ENCODE measurements at places on chromosomes 13 and 19. TPM values are rescaled to one million over a fixed set of nuclear protein-coding genes. Genes with fewer than 3 reads are reported as not detected.

DNA sequence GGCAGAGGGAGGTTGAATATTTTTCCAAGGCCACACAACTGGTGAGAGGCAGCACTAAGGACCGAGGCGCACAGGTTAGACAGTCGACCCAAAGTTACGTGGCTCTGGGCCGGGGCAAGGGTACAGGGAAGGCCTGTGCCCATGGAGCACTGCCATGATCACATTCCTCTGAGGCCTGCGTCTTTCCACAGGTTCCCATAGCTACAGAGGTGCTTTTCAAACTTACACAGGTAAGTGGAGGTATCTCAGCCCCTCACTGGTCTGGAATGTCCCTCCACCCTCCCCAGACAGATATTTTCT is 814 bp downstream of the ZNF211 start:
- no peaks in the 10 kb centered on the region for H3K27me3 ChIP-seq
- no peak for DNase-seq
- H3K4me3 ChIP-seq: peak overlapping the region; percentile 87

GRCh38 chr19:45455707-45456499 is 11.9 kb upstream of the FOSB start:
- H3K27ac ChIP-seq: no peak overlapping the region
- H3K27me3 ChIP-seq: no peaks in the 10 kb centered on the region
- DNase-seq: no peak
- H3K4me3 ChIP-seq: no peak overlapping the region
- H3K4me1 ChIP-seq: peaks cover 17% of the 10 kb centered on the region

- no peaks in the 10 kb centered on the region for H3K27me3 ChIP-seq
- H3K27ac ChIP-seq: peak overlapping the region; percentile 93
- H3K4me1 ChIP-seq: peaks cover 47% of the 10 kb centered on the region
- peak overlapping the region; percentile 71 for H3K4me3 ChIP-seq
Observed at GRCh38 chr19:1862068-1862423, 1.3 kb downstream of the KLF16 start.

DNA sequence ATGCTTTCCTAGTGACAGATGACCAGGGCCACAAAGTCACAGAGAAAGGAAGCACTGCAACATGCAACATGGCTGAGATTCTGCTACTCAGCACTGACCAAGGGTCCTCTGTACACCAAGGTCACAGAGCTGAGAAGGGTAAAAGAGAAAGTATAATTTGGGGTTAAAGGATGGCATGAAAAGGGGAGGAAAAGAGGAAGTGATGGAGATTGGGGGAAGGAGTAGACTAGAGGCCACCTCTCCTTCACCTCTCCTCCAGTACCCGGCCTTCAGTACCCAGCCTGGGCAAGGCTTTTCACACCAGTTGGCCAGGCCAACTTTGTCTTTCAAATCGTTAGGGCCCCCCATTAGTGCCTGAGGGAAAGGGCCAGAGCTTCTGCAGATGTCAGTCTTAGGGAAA is 6.3 kb upstream of the RPS19 start:
- no peak overlapping the region for H3K4me3 ChIP-seq
- DNase-seq: no peak
- no peaks in the 10 kb centered on the region for H3K4me1 ChIP-seq

DNA sequence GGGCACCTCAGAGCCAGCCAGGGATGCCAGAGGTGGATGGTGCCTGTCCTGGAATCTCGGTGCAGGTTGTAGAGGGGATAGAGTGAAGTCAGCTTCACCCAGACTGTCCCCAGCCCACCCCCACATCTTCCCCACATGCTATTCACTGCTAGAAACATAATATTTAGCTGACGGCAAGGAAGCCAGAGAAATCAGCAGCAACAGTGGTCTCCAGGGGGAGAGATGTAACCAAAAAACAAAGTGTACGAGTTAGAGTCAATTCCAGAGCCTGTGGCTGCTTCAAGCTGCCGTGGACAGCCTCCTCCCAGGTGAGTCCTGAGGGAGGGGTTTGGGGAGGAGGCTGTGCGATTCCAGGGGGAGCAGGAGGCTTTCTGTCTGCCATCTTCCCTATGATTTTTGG is 97.6 kb downstream of the ZNF536 start:
- no peak overlapping the region for H3K4me3 ChIP-seq
- H3K27me3 ChIP-seq: no peaks in the 10 kb centered on the region

- peak; percentile 96 for DNase-seq
- peak overlapping the region; percentile 92 for H3K27ac ChIP-seq
- peaks cover 80% of the 10 kb centered on the region for H3K4me1 ChIP-seq
Observed at GRCh38 chr19:1076951-1077350, 10.0 kb downstream of the ARHGAP45 start.

DNA sequence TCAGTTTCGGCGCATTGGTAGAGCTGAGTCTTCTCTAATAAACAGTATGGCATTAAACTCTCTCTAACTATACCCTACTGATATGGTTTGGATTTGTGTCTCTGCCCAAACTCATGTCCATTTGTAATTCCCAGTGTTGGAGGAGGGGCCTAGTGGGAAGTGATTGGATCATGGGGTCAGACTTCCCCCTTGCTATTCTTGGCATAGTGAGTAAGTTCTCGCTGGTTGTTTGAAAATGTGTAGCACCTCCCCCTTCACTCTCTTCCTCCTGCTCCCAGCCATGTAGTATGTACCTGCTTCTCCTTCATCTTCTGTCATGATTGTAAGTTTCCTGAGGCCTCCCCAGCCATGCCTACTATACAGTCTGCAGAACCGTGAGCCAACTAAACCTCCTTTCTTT is 682.7 kb upstream of the ARGLU1 start:
- H3K4me3 ChIP-seq: no peak overlapping the region
- H3K4me1 ChIP-seq: no peaks in the 10 kb centered on the region
- no peaks in the 10 kb centered on the region for H3K36me3 ChIP-seq
- no peak for DNase-seq

GRCh38 chr13:41500511-41500910 is 43.2 kb downstream of the RGCC start:
- peak overlapping the region; percentile 22 for H3K27ac ChIP-seq
- no peaks in the 10 kb centered on the region for H3K27me3 ChIP-seq
- no peaks in the 10 kb centered on the region for H3K36me3 ChIP-seq
- peak; percentile 24 for DNase-seq
- H3K4me3 ChIP-seq: no peak overlapping the region

DNA sequence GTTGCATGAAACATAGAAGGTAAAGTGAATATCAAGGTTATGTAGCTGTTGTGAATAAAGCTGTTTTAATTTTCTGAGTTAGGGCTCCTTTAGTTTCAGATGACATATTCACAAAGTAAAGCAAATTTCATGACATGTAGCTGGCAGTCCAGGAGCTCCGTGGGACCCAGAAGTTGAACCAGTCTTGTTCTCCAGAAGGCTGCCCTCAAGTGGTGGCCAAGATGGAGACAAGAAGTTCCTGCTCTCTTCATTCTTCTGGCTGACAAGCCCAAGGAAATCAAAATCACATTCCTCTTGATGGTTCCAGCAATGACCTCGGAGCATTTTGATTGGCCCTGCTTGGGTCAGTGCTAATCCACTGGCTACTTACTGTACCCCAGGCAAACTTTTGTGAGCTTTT is 128.7 kb downstream of the LIG4 start:
- no peaks in the 10 kb centered on the region for H3K4me1 ChIP-seq
- no peaks in the 10 kb centered on the region for H3K27me3 ChIP-seq
- H3K4me3 ChIP-seq: no peak overlapping the region
- no peaks in the 10 kb centered on the region for H3K36me3 ChIP-seq
- DNase-seq: no peak
- H3K27ac ChIP-seq: no peak overlapping the region

DNA sequence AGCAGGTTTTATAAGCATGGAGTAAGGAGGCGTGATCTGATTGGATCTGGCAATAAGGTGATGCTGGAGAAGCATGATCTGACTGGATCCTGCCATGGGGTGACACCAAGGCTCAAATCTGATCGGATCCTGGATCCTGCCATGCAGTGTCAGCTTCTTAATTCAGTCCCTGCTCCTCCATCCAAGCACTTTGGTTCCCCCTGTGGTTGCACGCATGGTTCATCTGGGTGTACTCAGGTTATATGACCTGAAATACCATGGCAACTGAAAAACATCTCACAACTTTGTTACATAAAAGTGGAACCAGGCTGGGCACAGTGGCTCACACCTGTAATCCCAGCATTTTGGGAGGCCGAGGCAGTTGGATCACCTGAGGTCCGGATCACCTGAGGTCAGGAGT is 17.6 kb upstream of the KLK4 start:
- H3K27ac ChIP-seq: no peak overlapping the region
- no peak for DNase-seq
- no peaks in the 10 kb centered on the region for H3K36me3 ChIP-seq

DNA sequence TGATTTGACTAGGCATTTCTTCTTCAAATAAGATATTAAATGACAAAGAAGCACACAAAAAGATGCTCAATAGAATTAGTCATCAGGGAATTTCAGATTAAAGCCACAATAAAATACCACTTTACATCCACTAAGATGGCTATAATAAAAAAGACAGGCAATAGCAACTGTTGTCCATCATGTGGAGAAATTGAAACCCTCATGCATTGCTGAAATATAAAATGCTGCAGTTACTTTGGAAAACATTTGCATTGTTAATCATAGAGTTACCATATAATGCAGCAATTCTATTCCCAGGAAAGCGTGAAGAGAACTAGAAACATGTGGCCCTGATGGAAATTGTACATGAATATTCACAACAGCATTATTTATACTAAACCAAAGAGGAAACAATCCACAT is 605.5 kb upstream of the SLITRK1 start:
- no peaks in the 10 kb centered on the region for H3K4me1 ChIP-seq
- no peak for DNase-seq
- no peak overlapping the region for H3K27ac ChIP-seq
- H3K4me3 ChIP-seq: no peak overlapping the region
- no peaks in the 10 kb centered on the region for H3K27me3 ChIP-seq
- no peaks in the 10 kb centered on the region for H3K36me3 ChIP-seq

GRCh38 chr13:40121722-40122121 is 466.3 kb downstream of the COG6 start:
- no peaks in the 10 kb centered on the region for H3K36me3 ChIP-seq
- DNase-seq: no peak
- H3K4me1 ChIP-seq: peaks cover 6% of the 10 kb centered on the region
- no peak overlapping the region for H3K4me3 ChIP-seq
- no peaks in the 10 kb centered on the region for H3K27me3 ChIP-seq

GRCh38 chr13:51249770-51250741 is 27.9 kb downstream of the FAM124A start:
- no peak overlapping the region for H3K4me3 ChIP-seq
- no peaks in the 10 kb centered on the region for H3K27me3 ChIP-seq
- DNase-seq: no peak
- H3K27ac ChIP-seq: no peak overlapping the region
- no peaks in the 10 kb centered on the region for H3K4me1 ChIP-seq

GRCh38 chr19:43625918-43626579 is 6.6 kb upstream of the ZNF428 start:
- H3K4me1 ChIP-seq: peaks cover 4% of the 10 kb centered on the region
- no peaks in the 10 kb centered on the region for H3K36me3 ChIP-seq
- H3K4me3 ChIP-seq: no peak overlapping the region
- H3K27me3 ChIP-seq: no peaks in the 10 kb centered on the region
- DNase-seq: no peak

- no peak overlapping the region for H3K4me3 ChIP-seq
- no peak for DNase-seq
- no peak overlapping the region for H3K27ac ChIP-seq
- H3K36me3 ChIP-seq: no peaks in the 10 kb centered on the region
- no peaks in the 10 kb centered on the region for H3K4me1 ChIP-seq
- no peaks in the 10 kb centered on the region for H3K27me3 ChIP-seq
Observed at GRCh38 chr19:30593356-30593755, 221.2 kb downstream of the ZNF536 start.

DNA sequence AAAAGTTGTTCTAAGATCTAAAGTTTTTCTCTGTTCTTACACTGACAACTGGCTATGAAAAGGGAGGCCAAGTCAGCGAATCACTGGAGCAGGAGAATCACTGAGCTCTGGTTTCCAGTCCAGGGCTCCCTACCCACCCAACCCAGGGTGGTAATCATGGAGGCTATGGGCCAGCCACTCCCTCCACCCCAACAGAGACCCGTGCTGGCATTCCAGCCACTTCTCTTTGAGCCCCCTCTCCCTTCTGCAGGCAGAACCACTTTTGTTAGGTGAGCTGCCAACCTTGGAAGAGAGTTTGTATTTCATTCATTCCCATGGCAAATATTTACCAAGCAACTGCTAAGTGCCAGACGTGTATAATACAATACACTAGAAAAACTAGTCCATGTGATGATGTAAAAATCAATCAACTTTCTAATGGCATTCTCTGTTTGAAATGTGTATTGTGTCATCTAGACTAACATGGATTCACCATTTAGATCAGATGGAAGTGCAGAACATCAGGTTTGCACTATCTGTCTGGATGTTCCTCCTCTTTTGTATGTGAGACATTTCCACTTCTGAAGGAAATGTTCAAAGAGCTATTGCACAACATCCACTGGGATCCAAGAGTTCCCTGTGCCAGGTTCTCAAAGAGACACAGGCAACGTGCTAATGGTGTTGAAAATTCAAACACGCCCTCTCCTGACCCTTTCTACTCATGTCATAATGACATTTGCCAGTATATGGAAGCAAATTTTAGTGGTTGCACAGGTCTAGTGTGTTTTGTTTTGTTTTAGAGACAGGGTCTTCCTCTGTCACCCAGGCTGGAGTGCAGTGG is 5.3 kb downstream of the MLNR start:
- no peak for DNase-seq
- no peak overlapping the region for H3K4me3 ChIP-seq
- peaks cover 6% of the 10 kb centered on the region for H3K27me3 ChIP-seq
- H3K27ac ChIP-seq: no peak overlapping the region

ZNF77 gene
- 5.8 TPM for total RNA-seq

DIAPH3 gene
- total RNA-seq: not detected

ATP8B3 gene
- 4.0 TPM for total RNA-seq

RUBCNL gene
- 0.30 TPM for total RNA-seq

SHANK1 gene
- total RNA-seq: 0.64 TPM

TRPM4 gene
- total RNA-seq: 0.85 TPM

SUGT1 gene
- total RNA-seq: 21.3 TPM

NRTN gene
- total RNA-seq: 0.68 TPM

ZNF66 gene
- 14.6 TPM for total RNA-seq

Measured in naive thymus-derived CD4-positive, alpha-beta T cell (primary cell).